ENCODE measurements at places on chromosomes 6 and 20.

- DNase-seq = peak; percentile 72
Observed at GRCh38 chr6:81937296-81937937, 184.9 kb upstream of the TENT5A start.

DNA sequence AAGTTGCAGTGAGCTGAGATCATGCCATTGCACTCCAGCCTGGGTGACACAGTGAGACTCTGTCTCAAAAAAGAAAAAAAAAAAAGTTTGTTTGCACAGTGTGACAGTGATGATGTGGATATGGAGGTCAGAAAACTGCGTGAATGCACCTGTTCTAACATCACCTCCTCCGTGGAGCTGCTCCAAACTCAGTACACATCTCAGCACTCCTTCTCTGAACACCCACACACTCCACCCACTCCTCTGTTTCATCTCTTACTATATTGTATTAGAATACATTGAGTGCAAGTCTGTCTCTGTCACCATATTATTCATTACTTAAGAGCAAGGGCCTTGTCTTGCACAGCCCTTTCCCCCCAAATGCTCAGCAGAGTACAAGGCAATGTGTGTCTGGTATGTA lies 51.5 kb upstream of the ENPP4 start:
- DNase-seq = no peak

GRCh38 chr6:145704143-145704781 lies 31.1 kb downstream of the EPM2A start:
- peak; percentile 56 for DNase-seq

DNA sequence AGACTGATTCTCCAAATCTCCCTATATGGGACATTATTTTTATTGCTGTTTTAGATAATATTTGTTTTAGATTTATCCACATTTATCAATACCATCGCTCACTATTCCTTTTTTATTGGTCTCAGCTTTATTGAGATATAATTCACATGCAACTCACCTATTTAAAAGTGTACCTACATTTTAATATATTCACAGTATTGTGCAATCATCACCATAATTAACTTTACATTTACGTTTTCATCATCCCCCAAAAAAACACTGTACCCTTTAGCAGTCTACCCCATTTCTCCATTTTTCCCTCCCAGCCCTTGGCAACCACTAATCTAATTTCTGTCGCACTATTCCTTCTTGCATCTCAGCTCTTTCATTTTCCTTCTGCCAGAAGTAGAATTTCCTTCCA lies 110.8 kb upstream of the HDAC2 start:
- DNase-seq = no peak

DNA sequence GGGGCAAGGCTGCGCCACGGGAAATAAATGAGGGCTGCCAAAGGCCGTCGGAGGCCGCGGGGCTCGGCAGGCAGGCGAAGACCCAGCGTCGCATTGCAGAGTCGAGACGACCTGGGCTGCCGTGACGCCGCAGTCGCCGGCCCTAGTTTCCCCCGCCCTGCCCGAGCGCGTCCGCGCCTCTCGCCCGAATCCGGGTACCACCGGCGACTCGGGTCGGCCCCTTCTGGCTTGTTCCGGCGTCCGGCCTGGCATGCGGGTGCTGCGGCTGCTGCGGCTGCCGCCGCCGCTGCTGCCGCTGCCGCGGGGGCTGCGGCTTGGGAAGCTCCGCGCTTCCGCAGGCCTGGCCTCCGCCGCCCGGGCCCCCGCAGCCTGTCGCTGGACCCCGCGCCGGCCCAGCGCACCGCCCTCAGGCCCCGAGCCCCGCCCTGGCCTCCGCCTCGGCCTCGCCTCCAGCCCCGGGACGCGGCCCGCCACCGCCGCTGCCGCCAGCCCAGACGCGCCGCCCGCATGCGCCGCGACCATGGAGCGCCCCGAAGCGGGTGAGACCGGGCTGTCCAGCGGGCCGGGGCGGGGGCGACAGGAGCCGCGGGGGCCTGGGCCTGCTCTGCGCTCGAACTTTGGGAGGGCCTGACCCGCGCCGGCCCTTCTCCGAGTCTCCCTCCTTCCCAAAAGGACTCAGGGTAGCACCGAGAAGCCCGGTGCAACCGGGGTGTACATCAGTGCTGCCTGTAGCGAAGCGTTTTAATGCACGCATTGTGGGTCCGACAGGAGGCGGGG lies at the start of gene AKAP7:
AKAP7 (plus strand) TSS at position 224 of the 777 bp plus-strand sequence; CDS start at position 521, 297 bp downstream.
- peak; percentile 82 for DNase-seq

DNA sequence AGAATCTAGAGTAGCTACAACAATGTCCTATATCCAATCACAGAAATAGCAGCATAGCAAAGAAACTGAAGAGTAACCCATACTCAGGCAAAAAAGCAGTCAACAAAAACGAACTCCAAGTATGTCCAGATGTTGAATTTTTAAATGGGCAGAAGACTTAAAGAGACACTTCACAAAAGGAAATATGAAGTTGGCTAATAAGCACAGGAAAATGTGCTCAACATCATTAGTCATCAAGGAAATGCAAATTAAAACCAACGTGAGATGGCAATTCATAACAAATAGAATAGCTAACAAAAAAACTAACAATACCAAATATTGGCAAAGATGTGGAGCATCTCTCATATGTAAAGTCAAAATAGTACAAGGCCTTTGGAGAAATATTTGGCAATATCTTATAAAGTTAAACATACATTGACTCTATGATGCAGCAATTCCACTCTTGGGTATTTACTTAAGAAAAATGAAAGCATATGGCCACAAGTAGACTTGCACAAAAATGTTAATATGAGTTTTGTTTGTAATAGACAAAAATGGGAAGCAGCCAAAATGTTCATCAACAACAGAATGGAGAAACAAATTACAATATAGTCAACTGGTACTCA lies 37.7 kb downstream of the FRK start:
- DNase-seq = peak; percentile 13

GRCh38 chr6:161745594-161746141 lies 471.8 kb upstream of the AGPAT4 start:
- DNase-seq = peak; percentile 6

- DNase-seq = no peak
Observed at GRCh38 chr6:168601111-168601510, 160.1 kb downstream of the SMOC2 start.

DNA sequence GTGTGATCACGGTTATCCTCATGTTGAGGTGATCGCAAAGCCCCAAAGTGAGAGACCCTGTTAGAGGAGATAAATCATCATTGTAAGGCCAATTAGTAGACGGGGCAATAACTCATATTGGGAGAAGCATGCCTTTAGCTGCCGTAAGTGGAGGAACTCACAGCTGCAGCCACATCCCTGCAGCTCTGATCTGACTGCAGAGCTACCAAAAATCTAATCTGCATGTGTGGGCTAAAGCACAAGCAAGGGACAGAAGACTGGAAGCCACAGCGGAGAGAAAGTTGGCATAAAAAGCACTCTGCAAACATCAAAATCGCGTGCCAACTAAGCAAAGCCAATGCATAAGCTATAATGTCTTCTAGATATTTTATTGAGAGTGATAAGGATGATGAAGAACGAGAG lies 79.8 kb downstream of the TBC1D7 start:
- no peak for DNase-seq

- DNase-seq = no peak
Observed at GRCh38 chr20:18166241-18166881, 28.7 kb downstream of the KAT14 start.

GRCh38 chr6:30206799-30207618 lies 6.2 kb downstream of the TRIM26 start:
- peak; percentile 58 for DNase-seq

GRCh38 chr6:34462551-34462971 lies 3.3 kb upstream of the PACSIN1 start:
- DNase-seq = peak; percentile 34

DNA sequence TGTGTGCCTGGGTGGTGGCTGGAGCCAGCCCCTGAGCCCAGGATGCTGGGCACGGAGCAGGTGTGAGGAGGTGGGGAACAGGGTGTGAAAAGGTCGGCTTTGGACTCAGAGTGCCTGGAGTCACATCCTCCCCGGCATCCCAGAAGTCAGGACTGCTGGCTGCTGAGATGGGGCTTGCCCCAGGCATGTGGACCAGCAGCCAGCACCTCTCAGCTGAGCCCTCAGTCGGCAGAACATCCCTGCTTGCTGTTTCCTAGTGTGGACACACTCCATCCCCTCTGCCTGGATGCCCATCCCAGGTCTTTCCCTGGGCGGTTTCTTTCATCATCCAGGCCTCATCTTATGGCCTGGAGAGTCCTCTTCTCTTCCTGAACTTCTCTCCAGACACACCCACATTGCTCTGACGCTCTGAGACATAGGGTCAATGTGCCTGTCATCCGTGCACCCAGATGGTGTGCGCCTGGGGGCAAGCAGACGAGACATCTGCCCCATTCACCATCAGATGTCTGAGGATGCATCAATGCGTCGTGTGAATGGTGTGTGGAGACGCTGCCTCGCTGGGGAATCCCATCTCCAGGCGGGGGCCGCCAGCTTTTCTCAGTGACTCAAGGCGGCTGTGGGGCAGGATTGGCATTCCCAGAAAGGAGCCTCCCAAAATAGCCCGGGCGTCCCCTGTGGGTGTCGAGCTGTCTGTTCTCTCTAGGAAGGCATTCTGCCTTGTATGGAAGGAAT lies 104.2 kb downstream of the SYCP2 start:
- no peak for DNase-seq

DNA sequence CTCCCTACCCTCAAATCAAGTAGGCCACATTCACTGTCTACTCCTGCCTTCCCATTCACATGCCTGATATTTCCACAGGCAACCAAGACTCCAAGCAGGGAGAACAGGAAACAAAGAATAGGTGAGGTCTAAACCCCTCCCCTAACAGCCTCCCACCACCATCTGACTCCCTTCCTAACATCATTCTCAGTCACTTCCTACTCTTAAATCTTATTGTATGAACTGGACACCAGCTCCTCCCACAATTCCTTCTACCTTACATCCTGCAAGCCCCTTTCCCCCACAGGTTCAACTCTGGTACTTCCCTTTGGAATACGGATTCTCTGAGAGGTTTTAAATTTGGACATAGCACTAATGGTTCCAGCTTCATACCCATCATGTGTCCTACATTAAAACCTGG lies 944 bp upstream of the C6orf136 start:
- DNase-seq = no peak

DNA sequence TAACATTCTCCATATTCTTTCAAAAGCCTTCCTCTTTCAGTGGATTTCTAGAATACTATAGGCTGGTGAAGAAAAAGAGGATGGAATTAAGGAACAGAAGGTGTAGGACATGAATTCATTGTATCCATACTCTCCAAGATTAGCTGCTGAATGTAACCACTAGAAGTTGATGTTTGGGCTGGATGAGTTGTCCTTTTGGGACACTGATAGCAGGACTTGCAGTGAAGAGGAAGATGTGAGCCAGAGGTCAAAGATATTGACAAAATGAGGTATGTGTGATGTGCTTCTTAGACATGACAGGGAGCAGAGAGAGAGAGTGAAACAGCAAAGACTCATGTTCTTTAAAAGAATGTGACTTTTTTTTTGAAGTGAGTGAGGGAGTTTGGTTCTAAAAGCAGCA lies 134.3 kb upstream of the MAN1A1 start:
- peak; percentile 13 for DNase-seq

DNA sequence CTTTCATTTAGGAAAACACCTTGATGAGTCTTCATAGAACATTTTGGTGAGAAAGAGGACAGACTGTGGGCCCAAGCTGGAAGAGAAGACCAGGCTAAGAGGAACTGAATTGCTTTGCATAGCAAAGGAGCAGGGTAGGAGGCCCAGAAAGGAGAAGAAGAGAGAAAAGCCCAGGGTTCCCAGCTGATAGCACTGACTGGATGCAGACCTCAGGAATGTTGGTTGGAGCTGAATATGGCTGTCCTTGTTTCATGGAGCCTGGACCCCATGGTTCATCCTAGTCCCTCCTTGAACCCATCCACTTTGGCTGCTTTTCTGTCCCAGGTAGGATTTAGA lies 18.0 kb upstream of the ZFAND3 start:
- no peak for DNase-seq

DNA sequence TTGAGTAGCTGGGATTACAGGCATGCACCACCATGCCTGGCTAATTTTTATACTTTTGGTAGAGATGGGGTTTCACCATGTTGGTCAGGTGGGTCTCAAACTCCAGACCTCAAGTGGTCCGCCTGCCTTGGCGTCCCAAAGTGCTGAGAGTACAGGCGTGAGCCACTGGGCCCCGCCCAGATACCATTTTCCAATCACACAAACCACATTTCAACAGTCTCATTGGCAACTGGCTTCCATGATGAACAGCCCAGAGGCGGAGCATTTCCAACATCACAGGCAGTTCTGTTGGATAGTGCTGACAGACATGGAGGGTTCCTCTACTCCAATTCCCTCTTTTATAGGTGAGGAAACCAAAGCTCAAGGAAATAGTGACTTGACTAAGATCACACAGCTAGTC lies 43.9 kb upstream of the PLCB4 start:
- no peak for DNase-seq

- DNase-seq = no peak
Observed at GRCh38 chr20:24972341-24972740, 20.2 kb downstream of the APMAP start.

- DNase-seq = peak; percentile 71
Observed at GRCh38 chr20:44384423-44385027, 29.0 kb downstream of the HNF4A start.

GRCh38 chr20:14761903-14762302 lies 424.5 kb upstream of the FLRT3 start:
- no peak for DNase-seq

DNA sequence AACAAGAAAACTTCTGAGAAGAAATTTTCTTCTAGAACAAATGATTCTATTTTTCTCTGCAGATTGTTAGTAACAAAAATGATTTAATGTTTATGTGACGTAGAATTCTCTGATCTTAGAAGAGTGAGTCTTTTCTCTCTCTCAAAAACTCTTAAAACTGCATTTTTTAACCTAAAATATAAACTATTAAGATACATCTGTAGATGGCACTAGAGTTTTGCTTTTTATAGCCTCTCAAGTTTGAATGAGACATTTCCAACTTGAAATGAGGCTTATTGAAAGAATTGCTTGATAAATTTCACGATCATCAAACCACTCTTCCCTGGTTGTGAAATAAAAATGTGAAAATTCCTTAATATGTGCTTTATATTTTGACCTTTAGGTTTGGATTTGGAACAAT lies 53.8 kb downstream of the PHF3 start:
- DNase-seq = peak; percentile 7
